CD4-positive, alpha-beta T cell (primary cell): ENCODE measurements at places on chromosomes 13 and 19.
A peak's percentile ranks its signal among the peaks of the same experiment; 100 is the strongest.

- peak; percentile 83 for DNase-seq
Observed at GRCh38 chr19:49672131-49672919, 4.7 kb upstream of the PRMT1 start.

- DNase-seq, result no peak
Observed at GRCh38 chr13:98781045-98781444, 28.6 kb upstream of the SLC15A1 start.

DNA sequence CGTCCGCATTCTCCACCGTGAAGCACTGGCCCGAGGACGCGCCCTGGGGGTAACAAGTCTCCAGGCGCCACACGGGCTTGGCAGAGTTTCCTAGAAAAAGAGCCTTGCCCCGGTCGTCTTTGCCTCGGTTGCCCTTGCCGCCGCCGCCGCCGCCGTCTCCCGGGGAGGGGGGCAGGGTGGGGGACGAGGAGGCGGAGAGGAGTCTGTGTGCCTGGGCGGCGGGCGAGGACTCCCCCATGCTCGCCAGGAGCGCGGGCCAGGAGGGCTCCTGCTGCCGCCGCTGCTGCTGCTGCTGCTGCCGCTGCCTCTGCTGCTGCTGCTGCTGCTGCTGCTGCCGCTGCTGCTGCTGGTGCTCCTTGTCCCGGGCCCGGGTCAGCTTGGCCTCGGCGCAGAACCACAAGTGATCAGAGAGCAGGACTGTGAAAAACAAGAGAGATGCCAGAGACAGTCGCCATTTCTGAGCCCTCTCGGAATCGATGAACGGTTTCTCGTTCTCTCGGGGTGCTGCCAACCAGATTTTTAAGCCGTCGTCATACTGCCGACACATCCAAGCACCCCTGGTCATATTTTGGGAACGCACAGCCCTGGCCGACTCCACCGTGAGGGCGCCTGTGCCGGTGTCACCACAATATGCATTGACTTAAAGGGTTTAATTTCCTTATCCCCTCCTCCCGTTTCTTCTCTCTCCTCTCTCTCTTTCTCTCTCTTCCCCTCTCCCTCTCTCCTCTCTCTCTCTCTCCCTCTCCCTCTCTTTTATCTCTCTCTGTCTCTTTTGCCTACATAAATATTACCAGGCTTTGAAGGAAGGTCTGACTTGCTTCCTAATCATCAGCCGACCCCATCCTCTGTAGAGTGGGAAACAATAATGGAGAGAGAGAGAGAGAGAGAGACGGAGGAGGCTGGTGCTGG, 349.1 kb downstream of the LIG4 start:
- DNase-seq, result no peak

DNA sequence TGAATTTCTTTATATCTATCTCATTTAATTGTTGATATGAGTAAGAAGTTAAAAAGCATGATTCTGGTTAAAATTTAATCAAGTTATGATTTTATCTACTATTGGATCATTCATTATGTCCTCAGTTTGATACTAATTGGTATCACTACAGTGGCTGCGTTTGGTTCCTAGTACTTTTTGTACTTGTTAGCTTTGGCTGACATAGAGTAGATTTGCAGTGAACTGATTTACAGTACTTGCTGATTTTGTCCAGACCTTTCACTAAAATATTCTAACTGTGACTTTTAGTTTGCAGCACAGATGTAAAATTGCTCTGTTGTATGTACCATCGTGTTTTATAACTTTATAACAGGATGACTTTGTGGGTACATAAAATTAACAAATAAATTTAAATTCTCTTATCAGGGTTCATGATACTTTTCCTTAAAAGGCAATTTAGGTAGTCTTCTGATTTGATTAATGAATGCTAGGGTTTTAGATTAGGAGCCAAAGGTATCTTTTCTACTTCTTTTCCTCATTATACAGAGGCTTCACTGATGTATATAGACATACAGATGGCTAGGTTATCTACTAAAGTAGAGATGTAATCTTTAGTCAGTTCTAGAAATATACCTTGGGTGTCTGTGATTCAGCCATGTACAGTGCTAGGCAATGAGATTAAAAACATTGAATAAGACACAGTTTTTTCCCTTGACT, 8.7 kb downstream of the UCHL3 start:
- DNase-seq, result no peak

GRCh38 chr13:23418776-23419683, 14.5 kb downstream of the SACS start:
- no peak for DNase-seq

- no peak for DNase-seq
Observed at GRCh38 chr13:80001510-80001842, 339.4 kb downstream of the SPRY2 start.

- peak; percentile 12 for DNase-seq
Observed at GRCh38 chr13:44576351-44577235, 463 bp upstream of the TSC22D1 start.

- peak; percentile 92 for DNase-seq
Observed at GRCh38 chr19:12884926-12885748, 1.9 kb downstream of the KLF1 start.

- DNase-seq, result no peak
Observed at GRCh38 chr13:98237331-98237730, 60.3 kb upstream of the RNF113B start.

- no peak for DNase-seq
Observed at GRCh38 chr13:24064371-24064770, 96.1 kb upstream of the SPATA13 start.

- no peak for DNase-seq
Observed at GRCh38 chr13:36436811-36437210, 4.5 kb downstream of the CCNA1 start.
